ENCODE measurements at places on chromosomes 7 and 10.

DNA sequence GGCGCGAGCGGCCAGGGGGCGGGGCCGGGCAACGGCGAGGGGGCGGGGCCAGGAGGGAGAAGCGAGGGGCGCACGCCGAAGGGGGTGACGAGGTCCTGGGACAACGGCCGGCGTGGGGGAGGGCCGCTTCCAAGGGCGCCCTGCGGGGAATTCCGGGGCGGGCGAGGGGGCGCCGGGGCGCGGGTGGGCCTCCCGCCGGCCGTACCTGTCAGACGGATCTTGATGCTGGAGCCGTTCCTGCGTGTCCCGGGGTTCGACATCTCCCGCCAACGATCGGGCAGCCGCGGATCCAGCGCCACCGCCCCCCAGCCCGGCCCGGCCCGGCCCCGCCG, 421 bp downstream of the SMURF1 start:
- DNase-seq, result no peak

GRCh38 chr10:52308251-52309031, 5.6 kb upstream of the DKK1 start:
- DNase-seq, result no peak

DNA sequence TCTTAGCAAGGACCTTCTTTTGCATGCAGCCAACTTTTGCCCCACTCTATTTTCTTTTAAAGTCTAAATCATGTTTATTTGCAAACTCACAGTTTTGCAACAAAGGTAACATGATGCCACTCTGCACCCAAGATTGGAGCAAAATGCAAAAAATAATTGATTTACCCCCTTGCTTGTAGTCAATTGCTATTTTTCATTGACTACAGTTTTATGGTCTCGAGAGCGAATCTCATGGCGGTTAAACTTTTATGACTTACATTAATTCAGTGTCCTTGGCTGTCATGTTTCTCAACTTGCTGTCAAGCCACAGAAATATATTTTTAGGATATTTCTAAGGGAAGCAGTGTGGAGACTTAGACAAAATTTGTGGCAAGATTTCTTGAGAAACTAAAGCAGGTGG, 110.0 kb upstream of the JCAD start:
- no peak for DNase-seq

GRCh38 chr10:112708461-112708860, 241.6 kb upstream of the TCF7L2 start:
- no peak for DNase-seq

GRCh38 chr10:96208271-96208670, 63.1 kb downstream of the BLNK start:
- no peak for DNase-seq

- no peak for DNase-seq
Measured at GRCh38 chr7:64640504-64640903, 25.4 kb upstream of the ZNF107 start.

- no peak for DNase-seq
Measured at GRCh38 chr10:20688797-20689544, 208.1 kb downstream of the NEBL start.

DNA sequence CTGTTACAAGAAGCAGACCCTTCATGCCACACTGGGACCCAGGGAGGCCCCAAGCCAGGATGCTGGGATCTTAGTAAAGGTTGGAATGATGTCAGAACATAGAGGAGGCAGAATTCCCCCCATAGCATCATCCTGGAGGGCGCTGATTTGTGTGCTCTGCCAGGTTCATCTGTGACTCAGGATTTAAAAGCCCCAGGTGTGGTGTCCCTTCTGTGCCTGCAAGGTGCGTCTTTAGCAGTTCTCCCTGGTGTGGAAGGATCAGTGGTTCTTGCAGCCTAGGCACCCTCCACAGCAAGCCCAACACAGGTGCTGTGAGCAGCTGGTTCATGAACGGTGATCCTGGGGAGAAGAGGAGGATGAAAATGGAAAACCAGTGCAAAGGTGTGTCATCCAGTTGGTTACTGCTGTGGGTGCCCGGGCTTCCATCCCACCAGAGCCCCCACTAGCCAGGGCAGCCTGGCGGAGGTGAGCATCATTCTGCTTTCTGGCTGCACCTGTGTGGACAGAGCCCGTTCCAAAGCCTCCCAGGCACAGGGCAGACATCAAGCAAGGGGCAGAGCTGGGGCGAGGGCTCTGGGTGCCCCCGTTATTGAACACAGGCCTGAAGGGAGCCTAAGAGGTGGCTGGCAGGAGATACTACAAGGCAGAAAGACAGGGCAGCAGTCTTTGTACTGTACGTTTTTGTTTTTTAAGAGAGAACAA, 49.5 kb downstream of the IKZF1 start:
- no peak for DNase-seq

- DNase-seq, result peak; percentile 58
Measured at GRCh38 chr10:30433306-30433729, 666 bp upstream of the MAP3K8 start.

DNA sequence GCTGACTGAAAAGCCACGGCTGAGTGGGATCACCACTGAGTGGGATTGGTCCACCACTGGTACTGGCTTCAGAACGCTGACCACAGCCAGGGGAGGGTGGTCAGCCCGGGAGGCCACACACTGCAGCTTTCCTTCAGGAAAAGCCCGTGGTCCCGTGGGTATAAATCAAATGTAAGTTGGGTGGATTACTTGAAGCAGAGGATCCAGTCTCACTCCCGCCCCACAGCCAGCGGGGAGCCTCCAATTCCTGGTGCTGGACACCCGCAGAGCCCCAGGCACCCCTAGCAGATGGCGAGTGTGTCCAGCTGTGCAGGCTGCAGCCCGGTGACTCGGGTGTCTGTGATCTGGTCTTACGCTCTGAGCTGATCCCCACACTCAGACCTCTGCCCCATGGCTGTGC, 231.1 kb upstream of the ZNF32 start:
- no peak for DNase-seq

DNA sequence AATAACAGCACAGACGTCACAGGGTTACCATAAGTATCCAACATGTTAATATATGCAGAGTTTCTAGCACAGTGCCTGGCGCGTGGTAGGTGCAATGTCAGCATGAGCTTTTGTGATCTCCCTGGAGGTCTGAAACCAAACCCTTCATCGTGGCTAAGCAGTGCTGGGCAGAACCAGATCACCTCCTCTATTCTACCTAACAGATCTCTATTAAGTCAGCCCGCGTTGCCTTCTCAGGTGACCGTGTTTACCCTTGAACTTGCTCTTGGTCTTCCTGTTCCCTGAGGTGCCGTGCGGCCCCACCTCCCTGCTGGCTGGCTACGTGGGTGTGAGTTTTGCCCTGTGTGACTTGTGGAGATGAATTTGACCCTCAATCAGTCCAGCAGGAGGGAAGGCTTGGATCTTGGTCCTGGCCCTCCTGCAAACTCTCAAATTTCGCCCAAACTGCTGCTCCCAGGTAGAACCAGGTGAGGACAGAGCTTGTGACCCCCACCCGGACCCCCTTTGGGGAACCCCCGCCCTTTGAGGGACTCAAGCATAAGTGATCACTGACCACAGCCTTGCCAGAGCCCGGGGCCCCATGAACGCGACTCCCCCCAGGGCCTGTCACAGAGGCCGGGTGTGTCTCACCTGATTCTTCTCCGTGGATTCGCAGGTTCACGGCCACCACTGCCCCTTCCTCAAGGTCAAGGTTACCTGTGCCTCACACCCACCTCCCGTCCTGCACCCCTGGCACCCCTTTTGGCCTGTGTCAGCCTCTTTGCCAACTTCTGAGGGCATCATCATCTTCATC, 54.2 kb downstream of the ELFN1 start:
- DNase-seq, result no peak

- no peak for DNase-seq
Measured at GRCh38 chr7:23544913-23545354, 13.2 kb upstream of the TRA2A start.

DNA sequence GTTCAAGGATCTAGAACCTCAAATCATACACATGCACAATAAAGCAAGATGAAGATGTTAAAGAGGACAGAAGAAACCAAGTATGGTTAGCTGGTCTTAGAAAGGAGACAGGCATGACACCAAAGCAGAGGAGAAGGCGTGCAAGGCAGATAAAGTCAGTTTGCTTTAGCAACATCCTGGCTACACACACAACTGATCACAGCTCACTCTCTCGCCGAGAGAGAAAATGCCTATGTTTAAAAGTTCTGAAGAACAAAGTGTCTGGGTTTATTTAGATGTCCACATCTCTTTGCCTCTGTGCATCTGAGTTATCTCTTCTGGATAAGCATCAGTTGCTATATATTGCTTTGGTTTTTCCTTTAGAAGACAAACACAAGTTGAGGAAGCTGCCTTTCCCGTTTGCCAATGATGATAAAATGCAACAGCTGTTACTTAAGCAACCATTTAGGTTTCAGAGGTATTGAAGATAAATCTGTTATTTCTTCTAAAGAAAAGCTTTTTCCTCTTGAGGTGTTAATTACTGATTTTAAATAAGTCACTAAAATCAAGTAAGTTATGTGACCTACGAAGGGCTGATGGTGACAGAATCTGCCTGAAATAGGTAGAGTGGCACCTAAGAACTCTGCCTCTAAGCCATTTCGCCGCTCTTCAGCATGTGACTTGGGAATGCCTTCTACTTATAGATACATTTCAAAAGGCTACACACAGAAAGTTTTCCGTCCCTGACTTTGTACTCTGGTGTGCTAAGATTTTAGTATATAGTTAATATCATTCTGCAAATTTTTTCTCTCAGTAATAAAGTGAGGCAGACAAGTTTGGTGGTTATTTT, 146.2 kb upstream of the ASAH2 start:
- DNase-seq, result no peak
